Left lung (tissue), 14 donors: ENCODE measurements at places on chromosomes 4 and X. TPM values are rescaled to one million over a fixed set of nuclear protein-coding genes. Genes with fewer than 3 reads are reported as not detected.

DNA sequence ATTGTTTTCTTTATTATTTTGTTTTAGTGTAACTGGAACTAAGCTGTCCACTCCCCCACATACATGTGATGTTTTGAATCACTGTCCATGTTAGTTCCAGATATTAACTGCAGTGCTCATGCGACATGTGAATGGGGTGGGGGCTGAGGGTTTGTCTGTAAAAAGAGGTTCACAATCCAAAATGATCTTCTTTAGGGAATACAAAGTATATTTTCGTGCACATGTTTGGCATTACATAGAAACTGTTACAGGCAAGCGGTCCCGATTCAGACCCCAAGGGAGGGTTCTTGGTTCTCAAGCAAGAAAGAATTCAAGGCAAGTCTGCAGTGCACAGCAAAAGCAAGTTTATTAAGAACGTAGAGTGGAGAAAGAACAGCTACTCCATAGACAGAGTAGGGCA is 296.5 kb upstream of the CLNK start:
- no peaks in the 10 kb centered on the region for H3K36me3 ChIP-seq
- H3K27ac ChIP-seq: no peak overlapping the region
- no peaks in the 10 kb centered on the region for H3K27me3 ChIP-seq
- no peak overlapping the region for H3K4me3 ChIP-seq
- no peak for DNase-seq

DNA sequence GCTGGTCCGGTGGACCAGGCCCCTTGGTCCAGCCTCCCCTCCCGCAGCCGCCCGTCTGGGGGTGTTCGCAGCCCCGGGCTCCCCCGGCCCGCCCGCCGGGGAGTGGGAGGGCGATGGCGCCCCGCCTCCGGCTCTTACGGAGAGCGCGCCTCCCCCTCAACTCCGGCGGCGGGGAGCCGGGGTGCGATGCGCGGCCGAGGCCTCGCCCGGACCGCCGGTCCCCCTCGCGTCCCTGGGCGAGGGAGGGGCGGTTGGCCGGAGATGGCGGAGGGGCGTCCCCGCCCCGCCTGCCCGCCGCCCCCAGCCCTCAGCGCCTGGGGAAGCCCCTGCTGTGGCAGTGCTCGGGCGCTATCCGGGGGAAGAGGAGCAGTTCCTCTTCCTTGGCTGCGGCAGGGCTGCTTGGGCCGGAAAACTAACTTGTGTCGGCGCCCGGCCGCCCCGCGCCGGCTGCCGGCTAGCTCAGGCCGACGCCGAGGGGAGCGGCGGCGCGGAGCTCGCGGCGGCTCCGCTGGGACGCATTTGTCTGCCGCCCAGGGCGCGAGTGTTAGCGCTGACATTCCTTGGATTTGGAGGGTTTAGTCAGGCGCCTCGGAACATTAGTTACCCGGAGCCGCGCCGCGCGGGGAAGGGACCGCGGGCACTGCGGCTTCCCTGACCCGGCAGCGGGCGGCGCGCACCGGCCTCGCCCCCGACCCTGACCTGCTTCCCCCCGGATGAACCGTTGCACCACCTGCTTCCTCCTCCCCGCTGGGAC is 994 bp downstream of the GALNT7 start:
- peak; percentile 75 for DNase-seq
- H3K36me3 ChIP-seq: no peaks in the 10 kb centered on the region
- H3K4me3 ChIP-seq: peak overlapping the region; percentile 74
- no peaks in the 10 kb centered on the region for H3K27me3 ChIP-seq
- H3K27ac ChIP-seq: peak overlapping the region; percentile 89

- H3K4me1 ChIP-seq: no peaks in the 10 kb centered on the region
- H3K27me3 ChIP-seq: no peaks in the 10 kb centered on the region
- H3K36me3 ChIP-seq: no peaks in the 10 kb centered on the region
- no peak for DNase-seq
These were observed 195.3 kb upstream of the LNX1 start for GRCh38 chr4:53786632-53787031.

The ADGRL3 gene
- polyA plus RNA-seq: 23.4 TPM

- H3K36me3 ChIP-seq: no peaks in the 10 kb centered on the region
- no peak overlapping the region for H3K27ac ChIP-seq
- DNase-seq: no peak
- H3K4me1 ChIP-seq: no peaks in the 10 kb centered on the region
- no peak overlapping the region for H3K4me3 ChIP-seq
- H3K27me3 ChIP-seq: no peaks in the 10 kb centered on the region
These were observed 81.0 kb upstream of the KLF3 start for GRCh38 chr4:38582889-38583470.

DNA sequence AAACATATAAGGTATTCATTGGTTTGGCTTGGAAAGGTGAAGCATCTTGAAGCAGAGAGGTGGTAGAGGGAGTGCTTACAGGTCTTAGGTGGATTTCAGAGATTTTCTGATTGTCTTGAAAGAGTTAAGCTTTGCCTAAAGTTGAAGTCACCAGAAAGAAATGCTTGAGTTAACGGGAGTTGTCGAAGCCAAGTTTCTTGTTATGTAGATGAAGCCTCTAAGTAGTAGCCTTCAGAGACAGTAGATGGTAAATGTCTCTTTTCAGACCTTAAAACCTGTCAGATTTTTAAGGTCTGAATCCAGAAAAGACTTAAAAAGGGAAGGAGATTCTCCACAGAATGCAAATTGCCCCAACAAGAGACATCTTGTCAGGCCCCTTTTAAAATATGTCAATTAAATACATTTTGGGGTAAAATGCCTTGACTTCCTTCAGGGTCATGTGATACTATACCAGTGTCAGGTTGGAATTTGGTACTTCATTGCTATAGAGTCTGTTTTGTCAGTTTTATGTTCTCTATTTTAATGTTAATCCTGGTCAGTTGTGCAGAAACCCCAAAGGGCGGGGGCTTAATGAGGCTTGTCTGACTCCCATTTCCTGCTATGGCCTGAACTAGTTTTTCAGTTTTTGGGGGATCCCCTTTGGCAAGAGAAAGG is 81.0 kb downstream of the PCDH18 start:
- no peaks in the 10 kb centered on the region for H3K36me3 ChIP-seq
- DNase-seq: no peak
- no peaks in the 10 kb centered on the region for H3K4me1 ChIP-seq
- H3K4me3 ChIP-seq: no peak overlapping the region

The BRCC3 gene
- polyA plus RNA-seq: 20.1 TPM

The LNX1 gene
- 4.2 TPM for polyA plus RNA-seq

- DNase-seq: no peak
- H3K4me3 ChIP-seq: no peak overlapping the region
- peaks cover 7% of the 10 kb centered on the region for H3K4me1 ChIP-seq
- no peak overlapping the region for H3K27ac ChIP-seq
- no peaks in the 10 kb centered on the region for H3K27me3 ChIP-seq
- H3K36me3 ChIP-seq: no peaks in the 10 kb centered on the region
These were observed 10.0 kb downstream of the SAT1 start for GRCh38 chrX:23792861-23793553.

The ART3 gene
- 0.44 TPM for polyA plus RNA-seq

The P2RY10 gene
- 0.33 TPM for polyA plus RNA-seq

- H3K27ac ChIP-seq: peak overlapping the region; percentile 43
- no peak for DNase-seq
- H3K4me1 ChIP-seq: peaks cover 13% of the 10 kb centered on the region
- no peaks in the 10 kb centered on the region for H3K36me3 ChIP-seq
- no peaks in the 10 kb centered on the region for H3K27me3 ChIP-seq
These were observed 7.4 kb downstream of the SNCA start for GRCh38 chr4:89829470-89830138.

DNA sequence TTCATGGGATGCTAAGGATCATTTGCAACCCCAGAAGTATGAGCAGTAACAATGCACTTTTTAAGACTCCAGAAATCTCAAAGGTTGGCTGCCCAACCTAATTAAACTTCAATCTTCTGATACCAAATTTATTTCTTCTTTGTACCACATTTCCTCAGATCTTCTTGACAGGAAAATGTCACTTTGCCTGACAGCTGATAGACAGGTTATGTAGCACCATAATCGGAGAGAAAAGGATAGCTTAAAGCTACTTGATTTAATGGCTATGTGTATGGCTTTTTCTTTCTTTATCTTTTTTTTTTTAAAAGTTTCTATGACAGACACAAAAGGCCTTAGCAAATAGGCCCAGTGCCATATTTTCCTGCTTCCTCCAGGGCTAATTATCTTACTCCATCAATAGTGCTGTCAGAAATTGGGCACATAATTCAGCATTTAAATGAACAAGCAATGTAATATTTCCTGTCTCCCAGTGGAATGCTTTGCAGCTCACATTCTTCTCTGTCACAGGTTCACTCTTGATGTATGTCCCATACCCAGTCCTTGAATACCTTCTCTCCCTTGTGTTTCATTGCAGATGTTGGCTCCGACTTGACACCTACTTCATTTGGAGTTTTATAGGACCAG is 795.7 kb downstream of the ADGRL3 start:
- H3K27me3 ChIP-seq: no peaks in the 10 kb centered on the region
- DNase-seq: no peak
- no peaks in the 10 kb centered on the region for H3K36me3 ChIP-seq
- H3K4me3 ChIP-seq: no peak overlapping the region
- no peaks in the 10 kb centered on the region for H3K4me1 ChIP-seq
- H3K27ac ChIP-seq: no peak overlapping the region

GRCh38 chrX:40809210-40809609 is 73.9 kb upstream of the MED14 start:
- H3K4me1 ChIP-seq: no peaks in the 10 kb centered on the region
- DNase-seq: no peak

DNA sequence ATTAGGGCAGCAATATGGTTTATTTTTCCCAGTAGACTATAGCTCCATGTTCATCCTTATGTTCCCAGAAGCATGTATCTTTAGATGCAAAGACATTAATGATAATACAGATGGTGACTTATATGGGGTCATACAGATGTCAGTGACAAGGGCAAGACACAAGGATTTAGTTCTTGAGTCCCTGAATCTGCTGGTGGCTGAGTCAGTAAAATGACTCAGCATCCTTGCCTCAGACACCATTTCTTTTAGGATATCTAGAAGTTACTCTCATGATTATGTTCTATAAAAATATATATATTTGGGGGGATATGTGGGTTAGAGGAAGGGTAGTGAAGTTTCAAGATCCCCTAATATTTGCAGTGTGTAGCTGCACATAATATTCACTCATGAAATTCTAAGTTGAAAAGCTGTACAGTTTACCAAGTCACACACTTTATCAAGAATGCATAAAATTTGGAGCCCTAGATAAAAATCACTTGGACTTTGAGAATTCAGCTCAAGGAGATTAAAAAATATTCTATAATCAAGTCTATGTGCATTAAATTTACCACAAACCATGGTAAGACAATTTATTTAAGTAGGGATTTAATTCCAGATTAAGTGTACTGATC is 101.9 kb downstream of the LNX1 start:
- H3K4me3 ChIP-seq: no peak overlapping the region
- no peaks in the 10 kb centered on the region for H3K36me3 ChIP-seq
- H3K27ac ChIP-seq: no peak overlapping the region
- DNase-seq: no peak

DNA sequence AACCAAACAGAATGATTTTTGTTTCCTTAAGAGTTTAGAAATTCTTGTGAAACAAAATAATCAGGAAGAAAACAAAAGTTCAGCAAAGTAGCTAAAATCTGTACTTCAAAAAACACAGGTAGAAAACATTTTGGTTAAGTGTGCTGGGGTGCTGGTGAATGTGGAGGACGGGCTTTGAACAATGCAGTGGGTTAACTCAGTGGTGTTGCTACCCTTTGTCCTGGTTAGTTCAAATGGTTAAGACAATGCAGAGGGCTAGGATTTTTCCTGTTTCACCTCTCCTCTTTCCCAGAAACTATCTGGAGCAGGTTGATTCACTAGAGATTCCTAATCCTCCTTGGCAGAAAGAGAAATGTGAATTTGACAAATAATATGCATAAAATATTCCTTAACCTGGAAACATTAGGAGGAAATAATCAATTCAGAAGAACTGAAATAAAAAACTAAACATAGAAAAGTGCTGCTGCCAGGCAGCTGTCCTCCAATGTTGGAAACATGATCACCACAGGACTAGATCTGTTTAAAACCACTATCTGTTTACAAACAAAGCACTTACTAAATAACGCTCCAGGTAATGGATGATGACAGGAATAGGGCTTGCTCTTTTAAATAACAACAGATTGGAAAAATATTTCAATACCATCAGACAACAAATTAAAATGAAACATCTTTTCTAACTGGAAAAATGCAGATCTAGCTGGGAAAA is 148.9 kb downstream of the MAML3 start:
- no peak for DNase-seq
- no peaks in the 10 kb centered on the region for H3K36me3 ChIP-seq
- peak overlapping the region; percentile 40 for H3K27ac ChIP-seq
- H3K4me3 ChIP-seq: peak overlapping the region; percentile 21
- H3K27me3 ChIP-seq: no peaks in the 10 kb centered on the region

DNA sequence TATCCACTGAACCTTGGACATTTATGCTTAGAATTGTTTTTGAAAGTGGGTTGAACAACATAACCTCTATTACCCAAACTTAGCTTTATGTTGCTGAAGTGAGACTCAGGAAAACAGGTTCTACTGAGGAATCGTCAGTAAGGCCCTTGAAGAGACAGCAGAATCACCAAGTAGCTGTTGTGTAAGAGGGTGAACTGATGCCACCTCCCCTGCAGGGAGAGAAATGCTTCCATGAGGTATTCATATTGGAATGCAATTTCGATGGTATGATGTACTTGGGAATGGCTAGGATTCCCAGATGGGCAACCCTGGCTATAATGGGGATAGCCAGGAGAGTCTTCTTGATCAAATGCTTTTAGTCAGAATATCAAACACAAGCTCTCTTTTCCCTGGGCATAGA is 4.1 kb upstream of the SCRG1 start:
- H3K4me3 ChIP-seq: no peak overlapping the region
- no peak for DNase-seq
- no peaks in the 10 kb centered on the region for H3K27me3 ChIP-seq
- no peaks in the 10 kb centered on the region for H3K36me3 ChIP-seq
- H3K27ac ChIP-seq: no peak overlapping the region
- no peaks in the 10 kb centered on the region for H3K4me1 ChIP-seq

GRCh38 chr4:110754716-110755115 is 131.8 kb upstream of the PITX2 start:
- no peaks in the 10 kb centered on the region for H3K4me1 ChIP-seq
- DNase-seq: no peak
- H3K36me3 ChIP-seq: no peaks in the 10 kb centered on the region
- no peak overlapping the region for H3K27ac ChIP-seq

DNA sequence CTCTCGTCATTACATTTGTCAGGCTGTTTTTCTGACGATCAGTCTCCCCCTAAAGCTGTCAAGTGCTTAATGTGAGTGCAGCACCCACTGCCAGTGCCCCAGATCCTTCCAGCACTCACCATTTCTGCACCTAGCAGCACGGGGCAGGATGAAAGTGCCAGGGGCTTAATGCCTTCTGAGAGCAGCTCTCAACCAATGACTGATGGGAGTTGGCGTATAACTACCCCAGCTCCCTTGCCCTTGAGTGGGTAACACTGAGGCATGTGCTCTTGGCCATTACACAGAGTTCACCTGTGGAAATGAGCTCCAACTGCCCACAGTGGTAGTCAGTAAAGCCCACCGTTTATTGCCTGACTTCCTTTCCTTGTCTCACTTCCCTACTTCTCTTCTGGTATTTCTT is 226.2 kb upstream of the BCOR start:
- H3K36me3 ChIP-seq: no peaks in the 10 kb centered on the region
- H3K27ac ChIP-seq: no peak overlapping the region
- H3K4me1 ChIP-seq: no peaks in the 10 kb centered on the region
- no peak overlapping the region for H3K4me3 ChIP-seq

- no peak overlapping the region for H3K4me3 ChIP-seq
- no peak for DNase-seq
- no peaks in the 10 kb centered on the region for H3K4me1 ChIP-seq
- no peaks in the 10 kb centered on the region for H3K27me3 ChIP-seq
- H3K36me3 ChIP-seq: no peaks in the 10 kb centered on the region
These were observed 41.8 kb upstream of the VEGFC start for GRCh38 chr4:176834531-176834930.

The HTR2C gene
- 0.17 TPM for polyA plus RNA-seq
